ENCODE measurements at places on chromosomes 12 and 14.

DNA sequence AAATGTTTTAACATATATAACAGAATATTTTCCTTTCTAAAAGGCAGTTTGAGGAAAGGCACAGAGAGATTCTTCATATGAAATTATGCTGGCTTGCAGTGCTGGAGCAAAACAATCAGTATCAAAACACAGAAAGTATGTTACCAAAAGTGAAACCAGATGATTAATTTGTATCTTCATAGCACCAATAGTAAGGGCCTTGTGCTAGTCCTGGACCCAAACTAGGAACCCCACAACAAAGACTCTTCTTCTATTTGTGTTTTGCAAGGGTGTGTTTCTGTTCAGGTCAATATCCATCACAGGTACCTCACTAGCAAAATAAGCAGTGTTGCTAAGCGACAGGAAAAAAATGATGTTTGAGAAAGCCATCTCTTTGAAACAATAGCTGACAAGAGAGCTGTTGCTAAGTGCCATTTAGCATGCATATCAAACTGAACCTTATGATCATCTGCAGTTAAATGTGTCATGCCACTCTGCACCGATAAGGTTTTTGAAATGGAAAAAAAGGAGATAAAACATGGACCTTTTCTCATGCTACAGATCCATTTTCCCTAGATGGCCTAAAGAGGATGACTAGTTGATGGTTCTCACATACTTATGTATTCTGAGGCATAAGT is 196.2 kb upstream of the ALG10 start:
- DNase-seq: no peak

DNA sequence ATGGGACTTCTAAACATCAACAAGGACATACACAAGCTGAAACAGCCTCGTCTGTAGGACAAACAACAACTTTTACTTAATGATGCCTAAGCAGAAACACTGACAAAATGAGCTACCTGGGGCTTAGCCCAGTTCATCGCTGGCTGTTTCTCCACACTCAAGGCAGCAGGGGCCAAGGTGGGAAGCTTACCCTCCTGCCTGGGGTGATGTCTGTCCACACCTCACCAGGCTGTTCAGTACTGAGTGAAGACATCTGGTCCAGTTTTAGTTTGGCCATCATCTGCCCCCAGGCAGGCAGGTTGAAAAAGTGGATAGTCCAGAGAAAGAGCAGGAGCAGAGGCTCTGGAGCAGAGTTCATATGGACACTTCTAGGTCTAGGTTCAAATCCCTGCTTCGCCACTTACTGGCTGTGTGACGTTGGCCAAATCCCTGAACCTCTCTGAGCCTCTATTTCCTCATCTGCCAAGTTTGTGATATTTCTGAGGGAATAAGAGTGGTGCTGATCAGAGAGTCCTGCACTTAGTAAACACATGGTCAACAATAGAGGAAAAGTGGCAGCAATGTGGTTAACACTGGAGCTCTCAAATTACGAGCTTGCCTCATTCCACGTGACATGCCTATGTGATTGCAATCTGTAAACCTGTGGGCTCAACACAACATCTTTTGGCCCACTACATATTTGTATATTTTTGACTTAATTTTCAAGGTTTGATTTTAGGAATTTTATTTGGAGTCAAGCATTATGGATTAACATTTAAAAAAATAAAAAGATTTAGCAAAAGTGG is 720.1 kb upstream of the TMEM132C start:
- DNase-seq: no peak

DNA sequence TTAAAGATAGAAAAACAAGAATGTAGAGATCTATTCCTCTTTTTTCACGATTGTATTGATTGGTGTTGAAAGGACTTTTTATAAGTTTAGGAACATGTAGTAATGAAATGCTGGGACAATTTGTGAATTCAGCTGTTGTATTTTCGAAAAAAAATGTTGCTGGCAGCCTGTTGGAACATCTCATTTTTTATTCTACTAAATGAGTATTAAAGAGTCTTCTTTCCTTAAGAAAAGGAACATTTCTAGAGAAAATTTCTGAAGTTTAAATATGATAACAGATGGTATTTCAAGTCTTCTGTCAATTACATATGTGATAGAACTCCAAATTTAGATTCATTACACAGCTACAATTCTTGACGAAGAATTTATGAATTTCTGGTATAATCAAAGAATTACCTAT is 189.6 kb downstream of the TMEM117 start:
- DNase-seq: no peak

DNA sequence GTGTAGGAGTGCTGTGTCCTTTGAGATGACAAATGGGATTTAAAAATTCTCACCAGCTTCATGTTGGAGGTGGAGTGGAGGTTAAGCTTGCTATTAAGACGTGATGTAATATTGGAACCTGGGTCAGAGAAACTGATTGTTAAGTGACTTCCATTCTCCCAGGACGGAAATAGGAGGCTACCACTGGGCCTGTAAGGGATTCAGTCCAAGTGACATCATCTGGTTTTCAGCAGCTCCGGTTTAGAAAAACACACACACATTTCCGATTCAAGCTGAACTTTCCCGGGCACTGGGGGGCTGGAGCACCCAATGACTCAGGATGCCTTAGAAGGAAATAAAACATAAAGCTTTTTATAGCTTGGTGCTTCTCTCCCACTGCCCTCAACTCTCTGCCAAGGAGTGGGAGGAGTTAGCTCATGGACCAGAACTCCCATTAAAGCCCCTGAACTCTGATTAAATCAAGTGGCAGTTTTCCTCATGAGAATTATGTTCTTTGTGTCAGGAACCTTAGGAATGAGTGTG is 12.4 kb downstream of the CALM1 start:
- DNase-seq: no peak

DNA sequence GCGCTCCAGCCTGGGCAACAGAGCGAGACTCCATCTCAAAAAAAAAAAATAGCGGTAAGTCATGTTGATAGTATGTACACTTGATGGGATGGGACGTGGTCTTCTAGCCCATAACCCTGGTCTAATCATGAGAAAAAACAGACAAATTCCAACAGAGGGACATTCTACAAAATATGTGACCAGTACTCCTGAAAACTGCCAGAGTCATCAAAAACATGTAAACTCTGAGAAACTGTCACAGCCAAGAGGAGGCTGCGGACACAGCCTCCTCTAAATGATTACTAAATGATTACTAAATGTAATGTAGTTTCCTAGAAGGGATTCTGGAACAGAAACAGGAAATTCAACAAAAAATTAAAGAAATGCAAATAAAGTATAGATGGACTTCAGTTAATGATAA is 20.9 kb downstream of the CDKL1 start:
- DNase-seq: no peak

DNA sequence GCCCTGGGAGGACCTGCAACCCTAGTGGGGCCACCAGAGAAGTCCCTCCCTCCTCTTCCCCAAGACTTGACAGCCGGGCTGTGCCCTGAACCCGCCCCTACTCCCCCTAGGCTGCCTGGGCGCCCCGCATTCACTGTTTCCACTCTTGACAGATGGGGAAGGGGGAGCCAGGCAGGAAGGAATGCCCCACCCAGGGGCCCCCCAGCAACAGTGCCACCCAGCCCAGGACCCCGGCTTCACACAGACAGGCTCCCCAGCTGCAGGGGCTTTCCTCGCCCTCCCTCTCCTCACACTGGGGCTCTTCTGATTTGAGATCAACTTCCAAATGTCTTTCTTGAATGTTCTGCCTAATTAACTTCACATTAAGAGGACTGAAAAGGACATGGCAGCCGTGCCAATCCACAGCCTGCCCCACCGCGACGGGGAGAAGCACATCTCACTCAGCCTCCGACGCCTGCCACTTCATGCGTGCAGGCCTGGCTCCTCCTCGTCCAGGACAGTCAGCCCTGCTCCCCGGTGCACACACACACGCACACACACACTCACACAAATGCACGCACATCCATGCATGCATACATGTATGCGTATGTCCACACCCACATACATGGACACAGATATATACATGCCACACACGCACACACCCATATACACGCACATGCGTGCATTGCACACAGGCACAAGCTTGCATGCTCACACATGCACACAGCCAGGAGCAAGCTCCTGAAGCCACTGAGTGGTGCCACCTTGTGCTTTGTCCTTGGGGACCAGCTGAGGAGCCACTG is 19.6 kb upstream of the C14orf180 start:
- no peak for DNase-seq

DNA sequence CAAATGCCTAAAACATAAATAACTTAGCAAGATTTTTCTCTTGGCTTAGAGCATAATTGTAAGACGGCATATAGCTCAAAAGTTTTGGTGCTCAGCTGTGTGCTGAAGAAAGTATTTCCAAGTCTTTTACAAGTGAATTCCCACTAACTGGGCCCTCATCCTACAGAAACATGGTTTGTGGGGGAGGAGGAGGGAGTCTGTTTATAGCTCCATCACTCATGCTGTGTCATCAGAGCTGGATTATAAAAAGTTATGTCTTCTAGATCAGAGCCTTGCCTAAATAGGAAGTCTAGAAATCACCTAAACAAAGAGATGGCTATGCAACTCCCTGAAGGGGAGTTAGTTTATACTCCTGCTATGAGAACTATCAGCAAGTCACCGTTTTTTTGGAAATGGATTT is 65.9 kb upstream of the OTOGL start:
- no peak for DNase-seq

DNA sequence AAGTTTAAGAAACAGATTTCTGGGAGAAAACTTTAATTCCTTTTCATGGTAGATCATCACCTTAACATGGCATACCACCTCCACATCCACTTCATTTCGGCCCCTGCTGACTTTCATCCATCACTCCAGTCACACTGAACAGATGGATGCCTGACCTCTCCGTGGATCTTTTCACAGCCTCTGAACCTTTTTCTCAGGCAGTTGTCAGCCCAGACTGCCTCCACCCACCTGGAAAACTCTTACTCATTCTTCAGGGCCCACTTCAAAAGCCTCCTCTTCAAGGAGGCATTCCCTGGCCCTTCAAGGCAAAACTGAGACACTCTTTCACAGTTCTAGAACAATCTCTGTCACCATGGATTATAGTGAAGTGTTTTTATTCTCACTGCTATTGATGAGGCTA is 52.9 kb downstream of the GXYLT1 start:
- no peak for DNase-seq
